Activated naive CD8-positive, alpha-beta T cell treated with anti-CD3 and anti-CD28 coated beads, Interleukin-2, amount 10 ng/mL, durations not matched to agents 7 days and 5 days (primary cell): ENCODE measurements at places on chromosomes 3 and 15. TPM values are rescaled to one million over a fixed set of nuclear protein-coding genes. Genes with fewer than 3 reads are reported as not detected.

Gene HYAL3
- 7.0 TPM for total RNA-seq

Gene AADAC
- not detected for total RNA-seq

Gene CCRL2
- 13.5 TPM for total RNA-seq

Gene OR5H6
- not detected for total RNA-seq

GRCh38 chr3:54988838-54989630 is 61.2 kb upstream of the LRTM1 start:
- H3K36me3 ChIP-seq: no peaks in the 10 kb centered on the region
- no peaks in the 10 kb centered on the region for H3K4me1 ChIP-seq
- H3K4me3 ChIP-seq: no peak overlapping the region

DNA sequence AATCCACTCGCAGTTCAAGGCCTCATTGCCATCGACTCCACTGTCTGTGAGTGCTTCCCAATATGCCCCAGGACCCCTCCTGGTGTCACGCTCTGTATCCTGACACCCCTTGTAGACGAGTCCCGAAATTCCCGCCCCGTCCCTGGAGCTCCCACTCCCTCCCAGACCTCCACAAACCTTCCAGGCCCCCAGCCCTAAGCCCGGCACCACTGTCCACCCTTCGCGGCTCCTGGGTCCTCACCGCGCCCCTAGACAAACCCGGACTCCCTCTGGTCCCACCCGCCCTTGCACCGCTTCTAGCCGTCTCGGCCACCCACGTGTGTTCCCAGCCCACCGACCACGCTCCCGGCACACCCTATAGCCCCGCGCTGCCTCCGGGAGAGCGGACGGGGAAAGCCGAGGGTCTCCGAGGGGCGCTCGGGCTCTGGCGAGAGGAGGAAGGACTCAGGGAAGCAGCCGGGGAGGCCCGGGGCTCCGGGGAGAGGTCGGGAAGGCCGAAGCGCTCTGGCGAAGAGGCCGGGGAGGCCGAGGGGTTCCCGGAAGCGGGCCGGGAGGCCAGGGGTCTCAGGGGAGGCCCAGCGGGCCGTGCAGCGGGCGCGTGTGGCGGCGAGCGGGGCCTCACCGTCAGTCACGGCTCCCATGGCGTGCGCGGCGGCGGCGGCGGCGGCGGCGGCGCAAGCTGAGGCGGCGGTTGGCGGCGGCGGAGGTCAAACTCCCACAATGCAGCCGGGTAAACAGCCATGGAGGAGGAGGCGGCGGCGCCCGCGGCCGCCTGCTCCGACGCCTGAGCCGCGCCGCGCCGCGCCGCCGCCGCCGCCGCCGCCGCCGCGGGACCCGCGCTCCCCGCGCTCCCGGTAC is at the start of the genes ATXN7 and THOC7:
ATXN7 (plus strand) TSS at position 718 of the 858 bp plus-strand sequence. CDS start 48,732 bp downstream, outside the sequence.
THOC7 (minus strand) TSS at position 656 of the 858 bp plus-strand sequence; CDS start at position 641, 15 bp downstream.
- H3K27ac ChIP-seq: peak within 1 kb of the TSS; percentile 95
- DNase-seq: peak; percentile 80
- peaks cover 40% of the 10 kb centered on the region for H3K4me1 ChIP-seq
- no peaks in the 10 kb centered on the region for H3K27me3 ChIP-seq
- peaks cover 21% of the 10 kb centered on the region for H3K36me3 ChIP-seq

DNA sequence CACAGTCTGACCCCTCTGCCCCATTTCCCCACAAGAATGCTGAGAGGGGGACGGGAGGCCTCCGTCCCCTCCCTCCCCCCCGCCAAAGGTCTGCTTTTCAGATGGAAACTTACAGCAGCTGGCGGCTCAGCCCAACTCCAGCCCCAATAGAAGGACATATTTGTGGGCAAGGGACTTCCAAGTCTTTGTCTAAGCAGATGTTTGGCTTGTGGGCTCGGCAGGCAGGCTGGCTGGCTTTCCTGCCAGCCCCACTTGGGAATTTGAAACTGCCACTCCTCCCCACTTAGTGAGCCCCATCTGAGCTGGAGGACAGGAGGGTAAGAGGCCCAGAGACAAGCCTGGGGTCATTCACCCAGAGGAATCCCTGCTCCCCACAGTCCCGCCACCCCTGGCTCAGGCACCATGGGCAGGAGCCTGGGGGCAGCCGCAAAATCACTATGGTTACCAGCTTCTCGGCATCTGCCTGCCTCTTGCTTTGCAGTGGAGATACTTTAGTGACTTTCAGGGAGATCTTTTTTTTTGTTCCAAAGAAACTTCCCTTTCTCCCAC is 53.6 kb downstream of the LMCD1 start:
- no peaks in the 10 kb centered on the region for H3K36me3 ChIP-seq
- H3K27ac ChIP-seq: no peak overlapping the region
- H3K27me3 ChIP-seq: no peaks in the 10 kb centered on the region
- no peak for DNase-seq

DNA sequence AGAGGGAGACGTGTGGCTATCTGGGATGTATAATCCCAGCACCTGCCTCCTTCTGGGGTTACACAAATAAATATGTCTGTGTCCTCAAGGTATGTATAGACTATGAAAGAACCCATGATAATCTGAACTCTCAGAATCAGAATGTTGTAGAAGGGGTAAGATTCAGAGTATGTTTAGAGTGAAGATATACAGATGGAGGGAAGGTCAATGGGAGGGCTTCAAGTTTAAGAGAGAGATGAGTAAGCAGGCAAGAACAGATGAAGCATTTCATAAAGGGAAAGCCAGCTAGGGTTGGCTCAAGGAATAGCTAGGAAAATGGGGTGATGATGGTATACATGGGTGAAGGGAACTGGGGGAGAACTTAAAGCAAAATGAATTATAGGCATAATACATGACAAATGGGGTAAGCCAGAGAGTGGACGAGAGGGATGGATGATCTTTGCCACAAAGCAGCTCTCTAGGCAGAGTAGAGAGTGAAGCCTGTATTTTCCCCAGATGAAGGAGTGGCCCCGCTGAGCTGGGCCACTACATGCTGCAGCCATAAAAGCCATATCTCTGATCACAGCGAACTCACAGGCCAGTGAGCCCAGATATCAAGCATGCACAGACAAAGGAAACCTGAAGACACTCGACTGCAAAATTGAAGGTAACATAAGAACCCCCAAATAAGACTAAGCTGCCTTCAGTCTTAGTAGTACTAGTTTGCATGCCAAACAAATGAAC is 15.9 kb upstream of the ZBTB38 start:
- H3K27ac ChIP-seq: no peak overlapping the region
- H3K27me3 ChIP-seq: peaks cover 14% of the 10 kb centered on the region
- no peaks in the 10 kb centered on the region for H3K4me1 ChIP-seq
- H3K4me3 ChIP-seq: no peak overlapping the region
- no peaks in the 10 kb centered on the region for H3K36me3 ChIP-seq

DNA sequence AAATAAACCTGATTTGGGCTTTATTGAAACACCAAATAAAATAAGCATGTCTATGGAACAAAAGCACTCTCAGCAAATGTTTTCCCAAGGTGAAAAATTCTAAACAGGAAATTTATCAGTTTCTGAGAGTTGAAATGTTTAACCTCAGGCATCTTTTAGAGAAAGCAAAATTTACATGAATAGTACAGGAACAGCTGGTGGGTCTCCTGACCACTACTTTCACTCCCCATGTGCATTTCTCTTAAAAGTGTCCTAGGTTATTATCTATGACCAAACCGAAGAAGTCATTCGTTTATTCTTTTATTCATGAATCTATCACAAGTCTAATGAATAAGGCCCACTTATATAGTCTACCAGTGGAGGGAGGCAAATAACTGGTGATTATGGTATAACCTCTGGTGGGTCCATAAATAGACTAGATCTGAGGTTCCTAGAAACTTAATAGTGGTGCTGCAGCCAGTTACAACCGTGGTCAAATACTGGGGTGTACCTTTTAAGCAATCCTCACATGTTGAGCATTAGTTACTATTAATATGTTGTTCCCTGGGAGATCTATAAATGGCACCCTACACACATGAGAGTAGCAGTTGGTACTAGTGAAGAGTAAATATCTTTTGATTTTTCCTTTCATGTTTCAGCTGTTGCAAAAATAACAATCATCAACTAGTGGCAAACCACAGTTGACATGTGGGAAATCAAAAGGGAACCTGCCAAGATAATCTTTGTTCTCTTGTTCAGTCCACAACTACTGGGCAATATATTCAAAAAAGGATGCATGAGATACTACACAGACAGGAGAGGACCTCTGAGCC is 169.3 kb upstream of the STAC start:
- H3K36me3 ChIP-seq: no peaks in the 10 kb centered on the region
- H3K27ac ChIP-seq: no peak overlapping the region
- no peak overlapping the region for H3K4me3 ChIP-seq

- no peak overlapping the region for H3K4me3 ChIP-seq
- DNase-seq: no peak
- no peaks in the 10 kb centered on the region for H3K36me3 ChIP-seq
- peaks cover 12% of the 10 kb centered on the region for H3K27me3 ChIP-seq
- H3K27ac ChIP-seq: no peak overlapping the region
These were observed 239.9 kb downstream of the OPA1 start for GRCh38 chr3:193832833-193833413.

DNA sequence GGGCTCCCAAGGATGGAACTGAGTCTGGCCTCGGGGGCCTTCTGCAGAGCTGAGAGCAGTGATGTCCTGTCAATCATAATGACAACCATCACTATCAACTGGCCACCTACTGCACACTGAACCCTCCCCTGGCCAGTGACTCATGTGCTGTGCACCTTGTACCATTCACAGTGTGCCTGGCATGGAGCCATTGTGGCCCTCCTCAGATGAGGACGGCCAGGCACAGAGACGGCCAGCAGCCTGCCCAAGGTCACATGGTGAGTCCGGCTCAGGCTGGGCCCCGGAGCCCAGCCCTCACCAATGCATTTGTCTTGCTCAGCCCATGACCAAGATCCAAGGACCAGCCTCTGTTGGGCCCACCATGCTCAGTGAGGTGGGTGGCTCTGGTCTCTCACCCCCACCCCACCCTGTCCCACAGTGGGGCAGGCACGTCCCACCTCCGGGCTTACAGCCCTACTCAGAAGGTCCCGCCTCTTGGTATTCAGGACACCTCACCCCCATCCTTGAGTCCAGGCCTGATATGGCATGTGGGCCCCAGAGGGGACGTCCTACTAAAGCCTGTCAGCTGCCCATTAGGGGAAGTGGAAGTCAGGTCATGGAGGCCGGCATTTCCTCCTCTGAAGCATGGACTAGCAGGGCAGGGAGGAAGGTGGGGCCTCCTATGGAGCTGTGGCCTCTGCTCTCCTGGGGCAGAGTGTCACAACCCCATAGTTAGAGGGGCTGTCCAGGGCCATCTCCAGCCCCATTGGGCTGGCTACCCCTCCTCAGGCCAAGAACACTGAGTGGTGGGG is 35.9 kb upstream of the TMEM115 start:
- H3K4me1 ChIP-seq: peaks cover 17% of the 10 kb centered on the region
- H3K4me3 ChIP-seq: no peak overlapping the region
- DNase-seq: no peak
- no peaks in the 10 kb centered on the region for H3K36me3 ChIP-seq
- no peaks in the 10 kb centered on the region for H3K27me3 ChIP-seq

DNA sequence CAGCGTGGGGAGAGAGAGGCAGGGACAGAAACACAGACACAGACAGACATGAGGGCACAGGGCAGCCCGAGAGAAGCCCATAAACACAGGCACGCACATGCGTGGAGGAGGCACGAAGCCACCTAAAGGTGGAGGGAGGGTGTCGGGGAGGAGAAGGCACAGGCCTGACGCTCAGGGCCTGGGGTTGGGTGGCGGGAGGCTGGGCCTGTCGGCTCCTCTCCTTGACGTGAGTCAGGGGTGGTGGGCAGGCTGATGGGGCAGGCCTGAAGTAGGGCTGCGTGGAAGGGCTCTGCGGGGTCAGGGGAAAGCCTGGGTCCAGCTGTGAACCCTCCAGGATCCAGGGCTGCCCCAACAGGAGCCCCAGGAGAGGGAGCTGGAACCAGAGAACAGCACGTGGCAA is 74.2 kb downstream of the EPHB3 start:
- H3K27ac ChIP-seq: peak overlapping the region; percentile 8
- H3K4me1 ChIP-seq: no peaks in the 10 kb centered on the region
- no peak for DNase-seq
- no peaks in the 10 kb centered on the region for H3K27me3 ChIP-seq
- H3K36me3 ChIP-seq: no peaks in the 10 kb centered on the region
- no peak overlapping the region for H3K4me3 ChIP-seq

GRCh38 chr3:19885468-19885867 is 48.5 kb downstream of the EFHB start:
- no peaks in the 10 kb centered on the region for H3K36me3 ChIP-seq
- DNase-seq: no peak
- H3K27me3 ChIP-seq: peaks cover 9% of the 10 kb centered on the region
- no peak overlapping the region for H3K27ac ChIP-seq
- H3K4me1 ChIP-seq: peaks cover 7% of the 10 kb centered on the region

DNA sequence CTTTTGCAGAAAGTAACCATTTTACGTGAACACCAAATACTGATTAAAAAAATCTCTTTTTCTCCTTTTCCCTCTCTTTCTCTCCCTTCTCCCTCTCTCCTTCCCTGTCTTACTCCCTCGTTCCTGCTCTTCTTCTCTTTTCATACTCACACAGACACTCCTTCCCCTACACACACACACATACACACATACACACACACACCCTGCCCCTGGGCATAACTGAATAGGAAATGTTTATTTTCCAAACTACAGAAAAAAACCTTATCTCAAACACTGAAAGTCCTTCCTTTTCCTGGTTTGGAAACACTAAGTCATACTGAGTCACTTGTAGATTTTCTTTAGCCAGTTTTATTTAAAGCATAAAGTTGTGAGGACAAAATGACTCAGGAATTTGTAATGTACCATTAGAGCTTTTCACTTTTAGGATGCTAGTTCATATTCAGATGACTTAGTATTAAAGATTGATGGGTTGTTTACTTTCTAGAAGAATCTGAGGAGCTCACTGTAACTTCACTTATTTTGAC is 62.4 kb downstream of the MBNL1 start:
- H3K4me3 ChIP-seq: no peak overlapping the region
- H3K4me1 ChIP-seq: peaks cover 57% of the 10 kb centered on the region
- DNase-seq: no peak
- peaks cover 51% of the 10 kb centered on the region for H3K36me3 ChIP-seq
- H3K27me3 ChIP-seq: no peaks in the 10 kb centered on the region
- H3K27ac ChIP-seq: peak overlapping the region; percentile 74

GRCh38 chr3:116056280-116056679 is 389.0 kb downstream of the LSAMP start:
- H3K27ac ChIP-seq: no peak overlapping the region
- H3K4me1 ChIP-seq: no peaks in the 10 kb centered on the region
- no peaks in the 10 kb centered on the region for H3K27me3 ChIP-seq

GRCh38 chr3:123085932-123086627 is 19.3 kb downstream of the PDIA5 start:
- H3K4me3 ChIP-seq: no peak overlapping the region
- DNase-seq: no peak
- peaks cover 4% of the 10 kb centered on the region for H3K36me3 ChIP-seq
- H3K27ac ChIP-seq: no peak overlapping the region
- H3K27me3 ChIP-seq: no peaks in the 10 kb centered on the region
- peaks cover 47% of the 10 kb centered on the region for H3K4me1 ChIP-seq

- H3K4me3 ChIP-seq: no peak overlapping the region
- peaks cover 2% of the 10 kb centered on the region for H3K4me1 ChIP-seq
- no peaks in the 10 kb centered on the region for H3K27me3 ChIP-seq
- H3K27ac ChIP-seq: no peak overlapping the region
- H3K36me3 ChIP-seq: no peaks in the 10 kb centered on the region
- DNase-seq: no peak
These were observed 12.2 kb downstream of the RNF123 start for GRCh38 chr3:49701388-49702077.

- H3K4me1 ChIP-seq: peaks cover 59% of the 10 kb centered on the region
- H3K27me3 ChIP-seq: peaks cover 3% of the 10 kb centered on the region
- peaks cover 67% of the 10 kb centered on the region for H3K36me3 ChIP-seq
- H3K27ac ChIP-seq: peak overlapping the region; percentile 60
- H3K4me3 ChIP-seq: peak overlapping the region; percentile 20
These were observed 7.0 kb downstream of the CCR2 start for GRCh38 chr3:46360907-46361306.

- H3K27ac ChIP-seq: no peak overlapping the region
- no peak for DNase-seq
- peaks cover 17% of the 10 kb centered on the region for H3K36me3 ChIP-seq
- no peak overlapping the region for H3K4me3 ChIP-seq
- H3K27me3 ChIP-seq: no peaks in the 10 kb centered on the region
These were observed 36.1 kb downstream of the TRAK1 start for GRCh38 chr3:42127226-42127625.
